T-helper 17 cell (primary cell): ENCODE measurements at places on chromosomes 2 and 18.

DNA sequence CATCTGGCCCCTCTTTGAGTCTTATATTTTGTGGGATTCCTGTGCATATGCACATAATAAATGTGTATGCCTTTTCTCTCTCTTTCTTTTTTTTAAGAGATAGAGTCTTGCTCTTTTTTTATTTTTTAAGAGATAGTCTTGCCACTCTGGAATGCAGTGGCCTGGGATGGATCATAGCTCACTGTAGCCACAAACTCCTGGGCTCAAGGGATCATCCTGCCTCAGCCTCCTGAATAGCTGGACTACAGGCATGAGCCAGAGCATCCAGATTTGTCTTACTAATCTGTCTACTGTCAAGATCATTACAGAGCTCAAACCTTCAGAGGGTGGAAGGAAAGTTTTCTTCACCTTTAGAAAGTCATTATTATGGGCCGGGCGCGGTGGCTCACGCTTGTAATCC, 342.2 kb upstream of the LRRTM4 start:
- no peak overlapping the region for H3K4me3 ChIP-seq
- H3K36me3 ChIP-seq: no peaks in the 10 kb centered on the region
- no peak overlapping the region for H3K27ac ChIP-seq
- H3K27me3 ChIP-seq: no peaks in the 10 kb centered on the region

DNA sequence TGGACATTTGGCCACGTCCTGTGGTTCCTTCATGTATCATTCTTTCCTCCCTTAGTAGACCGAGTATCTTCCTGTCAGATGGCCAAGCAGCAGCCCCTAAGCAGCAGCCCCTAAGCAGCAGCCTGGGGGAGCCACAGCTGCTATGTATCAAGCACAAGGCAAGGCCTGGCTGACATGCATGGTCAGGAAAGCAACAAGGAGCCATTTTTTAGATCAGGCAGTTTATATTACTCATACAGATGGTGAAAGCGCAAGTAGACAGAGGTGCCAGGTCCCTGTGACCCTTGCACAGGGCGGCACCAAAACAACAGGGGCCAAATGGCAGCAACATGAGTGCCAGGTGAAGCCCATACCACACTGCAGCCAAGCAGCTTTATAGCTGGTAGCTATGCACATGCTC, 22.1 kb downstream of the CHCHD5 start:
- no peaks in the 10 kb centered on the region for H3K36me3 ChIP-seq
- DNase-seq: no peak
- H3K4me3 ChIP-seq: no peak overlapping the region
- no peak overlapping the region for H3K27ac ChIP-seq
- H3K4me1 ChIP-seq: peaks cover 2% of the 10 kb centered on the region
- no peaks in the 10 kb centered on the region for H3K27me3 ChIP-seq

DNA sequence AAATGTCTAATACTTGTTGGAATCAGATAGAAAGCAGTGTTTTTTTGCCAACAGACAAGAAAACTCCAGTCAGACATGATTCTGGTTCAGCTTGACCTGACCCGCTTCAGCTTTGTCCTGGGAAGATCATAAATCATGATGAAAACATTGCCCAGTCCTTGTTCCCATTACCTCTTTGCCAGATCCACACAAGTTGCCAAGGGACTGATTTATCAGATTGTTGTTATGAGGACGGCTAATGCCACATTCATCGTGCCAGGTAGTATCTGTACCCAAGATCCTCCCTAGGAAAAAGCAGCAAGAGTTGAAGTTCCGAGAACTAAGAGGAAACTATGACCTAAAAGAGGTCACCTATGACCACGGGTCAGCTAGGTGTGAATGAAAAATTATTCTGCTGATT, 39.0 kb downstream of the SLC40A1 start:
- H3K4me1 ChIP-seq: no peaks in the 10 kb centered on the region
- H3K4me3 ChIP-seq: no peak overlapping the region
- peaks cover 12% of the 10 kb centered on the region for H3K27me3 ChIP-seq

DNA sequence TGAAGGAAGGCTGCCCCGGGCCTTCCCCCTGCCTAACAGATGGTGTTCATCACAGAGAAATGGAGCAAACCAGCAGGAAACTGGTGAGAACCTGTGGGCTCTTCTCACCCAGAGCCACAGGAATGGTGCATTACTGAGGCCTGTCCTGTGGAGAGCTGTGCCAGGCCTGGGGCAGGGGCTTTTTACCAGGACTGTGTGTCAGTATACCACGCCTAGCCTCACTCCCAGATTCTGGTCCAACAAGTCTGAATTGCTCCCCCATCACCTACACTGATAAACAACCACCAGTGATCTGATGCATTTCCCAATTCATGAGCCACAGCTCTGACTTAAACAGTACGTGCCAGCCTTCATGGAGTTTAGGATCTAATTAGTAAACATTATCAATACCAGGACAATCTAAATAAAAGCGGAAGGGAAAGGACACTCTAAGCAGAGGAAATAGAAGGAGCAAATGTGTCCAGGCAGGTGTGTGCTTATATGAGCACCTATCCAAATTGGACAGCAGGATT, 8.9 kb upstream of the DGUOK start:
- peaks cover 2% of the 10 kb centered on the region for H3K36me3 ChIP-seq
- peaks cover 6% of the 10 kb centered on the region for H3K27me3 ChIP-seq
- no peak overlapping the region for H3K4me3 ChIP-seq
- H3K27ac ChIP-seq: no peak overlapping the region
- no peak for DNase-seq
- H3K4me1 ChIP-seq: no peaks in the 10 kb centered on the region

GRCh38 chr2:86195055-86195807, at the start of gene IMMT:
Gene IMMT, minus strand, starts transcription at chr2:86195462. Its CDS starts 80 bp downstream, at chr2:86195382.
- H3K4me3 ChIP-seq: peak within 1 kb of the TSS; percentile 97
- peak; percentile 88 for DNase-seq
- H3K27me3 ChIP-seq: no peaks in the 10 kb centered on the region
- peaks cover 6% of the 10 kb centered on the region for H3K36me3 ChIP-seq
- peaks cover 37% of the 10 kb centered on the region for H3K4me1 ChIP-seq

GRCh38 chr18:9737472-9738121, 29.5 kb downstream of the RAB31 start:
- no peaks in the 10 kb centered on the region for H3K4me1 ChIP-seq
- no peak for DNase-seq
- no peaks in the 10 kb centered on the region for H3K36me3 ChIP-seq
- no peak overlapping the region for H3K27ac ChIP-seq

DNA sequence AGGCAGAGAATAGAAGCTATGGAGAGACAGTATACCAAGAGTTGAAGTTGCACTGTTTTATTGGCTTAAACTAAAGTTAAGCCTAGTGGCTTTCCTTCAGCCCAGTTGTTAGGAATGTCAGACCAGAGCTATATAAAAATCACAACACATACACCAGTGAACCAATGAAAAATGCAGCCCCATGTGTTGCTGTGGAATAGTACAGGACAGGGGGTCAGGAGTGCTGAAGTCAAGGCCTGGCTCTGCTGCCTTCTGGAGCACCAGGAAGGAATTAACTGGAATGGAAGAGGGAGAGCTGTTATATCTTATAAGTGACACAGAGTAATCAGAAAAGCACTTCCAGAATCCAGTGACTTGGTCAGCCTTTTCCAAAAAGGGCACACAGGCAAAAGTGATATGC, 58.9 kb downstream of the OSR1 start:
- no peak overlapping the region for H3K4me3 ChIP-seq
- H3K27me3 ChIP-seq: no peaks in the 10 kb centered on the region

DNA sequence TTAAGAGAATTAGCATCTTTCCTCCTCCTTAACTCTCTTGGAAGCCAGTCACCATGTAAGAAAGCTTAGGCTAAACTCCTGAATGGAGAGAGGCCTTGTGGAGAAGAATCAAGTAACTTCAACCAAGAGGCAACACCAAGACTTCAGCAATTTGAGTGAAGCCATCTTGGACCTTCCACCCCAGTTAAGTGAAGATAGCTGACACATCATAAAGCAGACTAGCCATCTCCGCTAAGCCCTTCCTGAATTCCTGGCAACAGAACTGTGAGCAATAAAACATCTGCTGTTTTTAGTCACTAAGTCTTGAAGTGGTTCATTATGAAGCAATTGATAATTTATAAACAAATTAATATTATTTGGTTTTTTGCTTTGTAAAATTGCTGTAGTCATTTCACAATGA, 1.5 kb upstream of the ZNF397 start:
- no peak for DNase-seq
- peaks cover 8% of the 10 kb centered on the region for H3K36me3 ChIP-seq
- no peak overlapping the region for H3K4me3 ChIP-seq
- no peak overlapping the region for H3K27ac ChIP-seq

DNA sequence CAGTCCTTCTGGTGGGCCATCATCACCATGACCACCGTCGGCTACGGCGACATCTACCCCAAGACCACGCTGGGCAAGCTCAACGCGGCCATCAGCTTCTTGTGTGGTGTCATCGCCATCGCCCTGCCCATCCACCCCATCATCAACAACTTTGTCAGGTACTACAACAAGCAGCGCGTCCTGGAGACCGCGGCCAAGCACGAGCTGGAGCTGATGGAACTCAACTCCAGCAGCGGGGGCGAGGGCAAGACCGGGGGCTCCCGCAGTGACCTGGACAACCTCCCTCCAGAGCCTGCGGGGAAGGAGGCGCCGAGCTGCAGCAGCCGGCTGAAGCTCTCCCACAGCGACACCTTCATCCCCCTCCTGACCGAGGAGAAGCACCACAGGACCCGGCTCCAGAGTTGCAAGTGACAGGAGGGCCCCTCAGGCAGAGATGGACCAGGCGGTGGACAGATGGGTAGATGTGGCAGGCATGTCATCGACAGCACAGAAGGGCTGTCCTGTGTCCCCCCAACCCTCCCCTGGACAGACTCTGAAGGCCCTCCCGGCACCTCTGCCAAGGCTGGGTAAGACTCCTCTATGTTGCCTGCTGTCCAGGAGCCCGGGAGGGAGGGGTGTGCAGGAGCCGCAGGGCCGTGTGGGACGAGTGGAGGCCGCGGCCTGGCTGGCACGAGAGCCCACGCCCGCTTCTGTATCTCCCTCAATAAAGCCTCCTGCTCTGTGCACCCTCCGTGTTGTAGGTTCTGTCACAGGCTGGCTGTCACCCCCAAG, 2.0 kb downstream of the KCNF1 start:
- H3K4me3 ChIP-seq: no peak overlapping the region
- peaks cover 5% of the 10 kb centered on the region for H3K36me3 ChIP-seq
- H3K27ac ChIP-seq: no peak overlapping the region

- no peak overlapping the region for H3K4me3 ChIP-seq
- peaks cover 2% of the 10 kb centered on the region for H3K4me1 ChIP-seq
- no peaks in the 10 kb centered on the region for H3K36me3 ChIP-seq
- H3K27ac ChIP-seq: no peak overlapping the region
Measured at GRCh38 chr2:120774557-120775160, 39.0 kb downstream of the GLI2 start.

GRCh38 chr2:105582952-105583660, 161.6 kb upstream of the NCK2 start:
- no peak overlapping the region for H3K27ac ChIP-seq
- no peak for DNase-seq
- H3K4me1 ChIP-seq: peaks cover 10% of the 10 kb centered on the region
- no peaks in the 10 kb centered on the region for H3K36me3 ChIP-seq
- H3K27me3 ChIP-seq: no peaks in the 10 kb centered on the region
- no peak overlapping the region for H3K4me3 ChIP-seq

GRCh38 chr2:228374741-228375140, 193.3 kb upstream of the SPHKAP start:
- H3K36me3 ChIP-seq: no peaks in the 10 kb centered on the region
- H3K4me3 ChIP-seq: no peak overlapping the region
- H3K27me3 ChIP-seq: no peaks in the 10 kb centered on the region
- H3K4me1 ChIP-seq: no peaks in the 10 kb centered on the region

DNA sequence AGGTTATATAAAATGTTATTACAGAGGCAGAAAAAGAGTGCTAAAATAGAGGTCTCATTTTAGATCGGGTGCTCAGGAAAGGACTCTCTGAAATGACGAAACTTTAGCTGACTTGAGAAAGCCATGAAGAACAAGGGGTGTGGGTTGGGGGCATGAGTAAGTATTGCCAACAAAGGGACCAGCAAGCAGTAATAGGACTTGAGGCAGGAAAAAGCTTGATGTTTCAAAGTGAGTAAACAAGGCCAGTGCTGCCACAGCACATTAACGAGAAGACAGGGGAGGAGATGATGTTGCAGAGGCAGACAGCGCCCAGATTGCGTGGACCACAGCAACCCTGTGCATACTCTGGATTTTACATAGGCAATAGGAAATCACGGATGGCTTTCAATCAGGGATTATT, 318.8 kb downstream of the ZEB2 start:
- H3K4me1 ChIP-seq: peaks cover 14% of the 10 kb centered on the region
- no peaks in the 10 kb centered on the region for H3K27me3 ChIP-seq
- DNase-seq: no peak
